ENCODE measurements at places on chromosomes 12 and 14.

DNA sequence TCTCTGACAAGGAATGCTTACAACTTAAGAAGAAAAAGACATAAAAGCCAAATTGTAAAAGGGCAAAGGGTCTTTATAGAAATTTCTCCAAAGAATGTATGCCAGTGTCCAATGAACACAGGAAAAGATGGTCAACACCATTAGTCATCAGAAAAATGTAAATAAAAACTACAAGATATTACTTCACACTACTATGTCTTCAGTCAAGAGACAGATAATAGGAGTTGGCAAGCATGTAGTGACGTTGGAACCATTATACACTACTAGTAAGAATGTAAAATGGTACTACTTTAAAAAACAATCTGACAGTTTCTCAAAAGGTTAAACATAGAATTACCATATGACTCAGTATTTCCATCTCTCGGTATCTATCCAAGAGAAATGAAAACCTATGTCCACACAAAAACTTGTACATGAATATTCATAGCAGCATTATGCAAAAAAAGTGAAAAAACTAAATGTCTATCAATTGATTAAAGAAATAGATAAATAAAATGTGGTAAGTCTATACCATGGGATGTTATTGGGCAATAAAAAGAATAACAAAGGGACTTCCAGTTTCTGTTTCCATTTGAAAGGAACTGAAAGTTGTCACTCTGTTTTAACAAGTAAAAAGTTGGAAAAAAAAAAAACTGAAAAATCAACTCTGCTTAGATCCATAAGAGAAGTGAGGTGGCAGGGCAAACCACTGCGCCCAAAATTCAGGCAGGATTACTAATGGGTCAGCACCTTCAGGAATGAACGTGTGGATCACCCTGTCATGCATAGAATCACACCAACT is 69.8 kb downstream of the ALG10B start:
- DNase-seq = no peak

DNA sequence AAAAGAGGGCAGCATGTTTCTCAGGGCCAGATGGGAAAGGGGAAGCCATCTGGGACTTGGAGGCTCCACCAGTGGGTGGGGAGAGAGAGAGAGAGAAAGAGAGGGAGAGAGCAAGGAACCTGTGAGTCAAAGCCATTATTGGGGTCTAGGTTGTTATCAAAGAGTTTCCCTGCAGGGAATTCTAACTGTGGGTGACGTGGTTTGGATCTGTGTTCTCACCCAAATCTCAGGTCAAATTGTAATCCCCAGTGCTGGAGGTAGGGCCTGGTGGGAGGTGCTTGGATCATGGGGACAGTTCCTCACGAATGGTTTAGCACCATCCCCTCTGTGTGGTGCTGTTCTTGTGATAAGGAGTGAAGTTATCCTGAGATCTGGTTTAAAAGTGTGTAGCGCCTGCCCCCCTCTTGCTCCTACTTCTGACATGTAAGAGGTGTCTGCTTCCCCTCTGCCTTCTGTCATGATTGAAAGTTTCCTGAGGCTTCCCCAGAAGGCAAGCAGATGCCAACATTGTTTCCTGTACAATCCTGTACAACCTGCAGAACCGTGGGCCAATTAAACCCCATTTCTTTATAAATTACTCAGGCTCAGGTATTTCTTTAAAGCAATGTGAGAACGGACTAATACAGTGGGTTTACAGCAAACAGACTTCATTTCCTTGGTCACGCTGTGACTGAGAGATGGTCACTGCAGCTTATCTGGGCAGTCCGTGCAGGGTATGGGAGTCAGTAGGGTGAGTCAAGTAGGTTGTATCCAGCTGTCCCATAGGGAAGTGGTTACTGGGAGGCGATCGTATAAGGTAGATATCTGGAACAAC is 52.4 kb downstream of the CCDC91 start:
- DNase-seq = no peak

DNA sequence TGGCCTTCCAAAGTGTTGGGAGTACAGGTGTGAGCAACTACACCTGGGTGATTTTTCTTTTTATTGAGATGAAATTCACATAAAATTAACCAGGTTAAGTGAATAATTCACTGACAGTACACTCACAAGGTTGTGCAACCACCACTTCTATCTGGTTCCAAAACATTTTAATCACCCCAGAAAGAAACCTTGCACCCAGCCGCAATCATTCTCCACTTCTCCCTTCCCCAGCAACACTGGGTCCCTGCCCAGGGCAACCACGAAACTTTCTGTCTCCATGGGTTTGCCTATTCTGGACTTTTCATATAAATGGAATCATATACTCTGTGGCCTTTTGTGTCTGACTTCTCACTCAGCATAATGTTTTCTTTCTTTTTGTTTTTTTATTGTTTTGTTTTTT is 26.3 kb upstream of the MLXIP start:
- DNase-seq = no peak

DNA sequence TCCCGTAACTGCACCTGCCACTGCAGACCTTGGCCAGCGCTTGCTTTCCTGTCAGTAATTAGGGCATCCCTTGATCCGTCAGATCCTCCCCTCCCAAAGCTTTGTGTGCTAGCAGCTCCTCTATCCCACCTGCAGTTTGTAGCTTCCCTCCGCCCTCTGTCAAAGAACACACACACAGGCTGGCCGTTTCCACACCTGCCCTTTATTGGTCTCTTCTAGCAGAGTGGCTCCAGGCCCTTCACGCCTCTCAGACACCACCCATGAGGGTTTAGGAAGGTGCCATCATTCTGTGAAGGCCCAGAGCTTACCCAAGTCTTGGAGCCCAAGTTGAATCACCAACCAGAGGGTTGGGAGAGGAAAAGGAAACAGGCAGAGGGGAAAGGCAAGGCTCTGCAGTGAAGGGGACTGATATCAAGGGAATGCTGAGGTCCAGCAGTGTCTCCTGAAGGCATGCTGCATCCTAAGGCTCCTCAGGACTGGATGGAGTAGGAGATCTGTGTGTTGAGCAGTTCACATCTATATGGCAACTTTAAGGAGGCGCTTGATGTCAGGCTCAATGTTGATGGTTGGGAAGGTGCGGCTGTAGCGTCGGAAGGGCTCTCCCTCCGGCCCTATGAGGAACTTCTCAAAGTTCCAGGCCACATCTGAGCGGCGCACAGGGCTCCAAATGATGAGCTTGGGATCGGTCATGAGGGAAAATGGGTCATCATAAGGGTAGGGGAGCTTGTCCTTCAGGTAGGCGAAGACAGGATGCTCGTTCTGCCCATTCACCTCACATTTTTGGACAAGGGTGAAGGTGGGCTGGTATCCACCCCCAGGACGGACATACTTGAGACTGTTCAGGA is 3.4 kb downstream of the GPX2 start:
- no peak for DNase-seq
